Gastrocnemius medialis (tissue), 4 donors: ENCODE measurements at places on chromosomes 1 and 21. TPM values are rescaled to one million over a fixed set of nuclear protein-coding genes. Genes with fewer than 3 reads are reported as not detected.

Gene CATSPERE
- total RNA-seq = 0.49 TPM

Gene UMODL1
- total RNA-seq = 0.13 TPM

Gene KLHDC7A
- total RNA-seq = 0.13 TPM

Gene UQCRHL
- total RNA-seq = 2.4 TPM

Gene PDC
- total RNA-seq = not detected

Gene FABP3
- 1,256 TPM for total RNA-seq

Gene RXFP4
- not detected for total RNA-seq

Gene RNF11
- total RNA-seq = 86.5 TPM

Gene CELA2A
- not detected for total RNA-seq

Gene LIPI
- total RNA-seq = not detected

Gene RGS13
- not detected for total RNA-seq

Gene ZSWIM5
- total RNA-seq = 0.81 TPM
